Left kidney (tissue), 8 donors: ENCODE measurements at places on chromosomes 4 and X. TPM values are rescaled to one million over a fixed set of nuclear protein-coding genes. Genes with fewer than 3 reads are reported as not detected.

MAGEA10 gene
- polyA plus RNA-seq = not detected

GRCh38 chr4:48720459-48720858 is 59.6 kb downstream of the FRYL start:
- DNase-seq = no peak

DNA sequence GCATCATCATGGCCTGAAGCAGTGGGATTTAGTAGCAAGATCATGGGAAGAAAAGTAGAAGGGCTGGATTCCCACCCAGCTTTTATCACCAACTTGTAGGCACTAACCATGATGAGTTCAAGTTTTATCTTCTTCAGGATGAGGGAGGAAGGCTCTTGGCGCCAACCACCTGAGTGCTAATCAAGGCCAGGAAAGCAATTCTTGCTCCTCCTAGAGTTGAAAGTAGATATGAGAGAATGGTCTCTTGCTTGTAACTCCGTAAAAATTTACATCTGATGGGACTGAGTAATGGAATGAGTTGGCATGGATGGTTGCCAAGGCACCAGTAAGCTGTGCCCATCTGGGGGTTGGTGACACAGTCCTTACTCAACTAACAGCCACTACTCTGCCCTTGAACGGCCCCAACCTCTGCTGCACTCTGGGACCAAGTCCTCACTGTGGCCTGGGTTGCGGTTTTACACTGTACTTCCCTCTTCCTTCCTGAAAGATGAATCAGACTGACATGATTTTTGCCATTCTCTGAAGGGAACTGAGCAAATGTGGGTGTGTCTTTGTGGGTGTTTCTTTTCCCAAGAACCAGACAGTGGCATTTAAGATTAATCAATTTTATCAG is 39.4 kb upstream of the NDP start:
- DNase-seq = no peak

GRCh38 chr4:39729557-39729956 is 31.6 kb downstream of the UBE2K start:
- no peak for DNase-seq

DNA sequence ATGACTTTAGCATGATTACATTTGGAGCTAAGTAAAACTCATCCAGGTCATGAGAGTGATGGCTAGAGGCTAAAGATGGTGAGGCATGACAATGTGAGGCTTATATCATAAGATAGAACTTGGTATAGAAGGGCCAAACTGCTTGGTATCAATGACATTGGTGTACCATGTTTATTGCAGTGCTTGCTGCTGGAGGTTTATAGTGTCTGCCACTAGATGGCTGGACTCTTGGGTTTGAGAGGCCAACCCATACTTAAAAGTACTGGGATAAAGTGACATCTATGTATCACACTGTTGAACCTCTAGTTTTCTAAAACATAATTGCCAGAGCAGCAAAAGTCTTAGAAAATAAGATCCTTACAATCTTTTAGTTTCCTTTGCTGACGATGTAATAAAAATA is 83.0 kb upstream of the TACR3 start:
- DNase-seq = no peak
